Esophagus muscularis mucosa (tissue), 4 donors: ENCODE measurements at places on chromosomes 4 and X. TPM values are rescaled to one million over a fixed set of nuclear protein-coding genes. Genes with fewer than 3 reads are reported as not detected.

RAB40AL gene
- 0.99 TPM for total RNA-seq

H2BW2 gene
- not detected for total RNA-seq

MAGEH1 gene
- 26.5 TPM for total RNA-seq

- H3K4me1 ChIP-seq, result no peaks in the 10 kb centered on the region
- no peaks in the 10 kb centered on the region for H3K36me3 ChIP-seq
- DNase-seq, result no peak
- no peaks in the 10 kb centered on the region for H3K27me3 ChIP-seq
- H3K4me3 ChIP-seq, result peak overlapping the region; percentile 97
Observed at GRCh38 chr4:186722796-186723291, 812 bp downstream of the FAT1 start.

GRCh38 chr4:97027728-97028410, 1115.4 kb downstream of the STPG2 start:
- no peaks in the 10 kb centered on the region for H3K4me1 ChIP-seq
- no peak overlapping the region for H3K27ac ChIP-seq
- H3K36me3 ChIP-seq, result no peaks in the 10 kb centered on the region
- H3K4me3 ChIP-seq, result no peak overlapping the region

DNA sequence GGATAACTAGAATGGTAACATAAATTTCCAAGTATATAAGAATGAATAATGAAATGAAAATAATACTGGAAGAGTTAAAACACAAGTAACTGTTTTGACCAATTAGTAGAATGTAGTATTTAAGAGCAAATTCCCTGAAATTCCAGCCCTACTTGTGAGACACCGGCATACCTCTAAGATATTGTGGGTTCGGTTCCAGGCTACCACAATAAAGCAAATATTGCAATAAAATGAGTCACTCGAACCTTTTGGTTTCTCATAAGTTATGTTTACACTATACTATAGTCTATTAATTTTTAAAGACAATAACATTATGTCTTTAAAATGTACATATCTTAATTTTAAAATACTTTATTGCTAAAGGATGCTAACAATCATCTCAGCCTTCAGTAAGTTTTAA, 15.2 kb upstream of the IQCM start:
- H3K27me3 ChIP-seq, result no peaks in the 10 kb centered on the region
- no peak overlapping the region for H3K4me3 ChIP-seq
- no peak overlapping the region for H3K27ac ChIP-seq
- no peaks in the 10 kb centered on the region for H3K4me1 ChIP-seq

- no peak for DNase-seq
- H3K27me3 ChIP-seq, result no peaks in the 10 kb centered on the region
- H3K36me3 ChIP-seq, result no peaks in the 10 kb centered on the region
- H3K27ac ChIP-seq, result no peak overlapping the region
- H3K4me1 ChIP-seq, result no peaks in the 10 kb centered on the region
- H3K4me3 ChIP-seq, result no peak overlapping the region
Observed at GRCh38 chr4:40552536-40552935, 77.1 kb downstream of the RBM47 start.
